ENCODE measurements at places on chromosomes 7 and 10. TPM values are rescaled to one million over a fixed set of nuclear protein-coding genes. Genes with fewer than 3 reads are reported as not detected.

DNA sequence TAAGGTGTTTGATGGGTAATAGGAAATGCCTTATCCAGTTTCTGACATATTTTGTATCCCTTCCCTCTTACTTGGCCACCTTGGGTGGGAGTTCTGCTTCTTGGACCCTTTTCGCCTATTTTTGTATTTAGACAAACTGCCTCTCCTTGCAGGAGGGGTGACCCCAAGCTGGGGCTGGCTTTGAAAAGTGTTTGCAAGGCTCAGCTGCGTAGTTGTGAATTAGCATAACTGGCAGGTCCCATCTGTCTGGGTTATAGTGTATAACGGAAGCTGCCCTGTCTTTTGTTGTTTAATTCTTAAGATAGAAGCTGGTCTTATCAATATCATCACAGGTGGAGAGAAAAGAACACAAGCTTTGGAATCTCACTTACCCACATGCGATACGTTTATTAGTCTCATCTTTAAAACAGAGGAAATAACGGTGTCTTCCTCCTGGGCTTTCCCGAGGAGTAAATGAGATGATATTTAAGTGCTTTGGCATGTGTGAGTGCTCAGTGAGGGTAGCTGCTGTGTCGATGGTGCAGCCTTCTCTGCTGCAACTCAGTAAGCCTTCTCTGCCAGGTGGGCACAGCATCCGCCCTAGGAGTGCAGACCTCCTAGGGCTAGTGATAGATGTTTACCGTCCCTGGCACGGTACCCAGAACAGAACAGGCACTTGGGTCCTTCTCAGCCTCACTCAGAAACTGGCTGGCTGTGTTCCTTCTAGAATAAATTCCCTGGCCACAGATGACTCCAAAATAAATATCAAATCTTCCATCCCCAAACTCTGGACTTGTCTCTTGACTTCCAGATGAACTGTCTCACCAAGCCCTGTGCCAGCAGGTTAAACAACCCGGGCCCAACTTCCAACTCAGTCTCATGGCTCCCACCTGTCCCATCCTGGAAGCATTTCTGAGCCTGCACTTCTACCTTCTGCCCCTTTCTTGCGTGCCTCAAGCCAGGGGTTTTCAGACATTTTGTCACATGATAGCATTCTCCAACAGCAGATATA is 227.3 kb downstream of the GFRA1 start:
- ATAC-seq, result no peak

ACSL5 gene
- 3.3 TPM for total RNA-seq

SPDYE9 gene
- total RNA-seq, result not detected

- no peak for ATAC-seq
These were observed 39.6 kb upstream of the CABCOCO1 start for GRCh38 chr10:61623161-61623560.
